ENCODE measurements at places on chromosomes 16 and 17. TPM values are rescaled to one million over a fixed set of nuclear protein-coding genes. Genes with fewer than 3 reads are reported as not detected.

DNA sequence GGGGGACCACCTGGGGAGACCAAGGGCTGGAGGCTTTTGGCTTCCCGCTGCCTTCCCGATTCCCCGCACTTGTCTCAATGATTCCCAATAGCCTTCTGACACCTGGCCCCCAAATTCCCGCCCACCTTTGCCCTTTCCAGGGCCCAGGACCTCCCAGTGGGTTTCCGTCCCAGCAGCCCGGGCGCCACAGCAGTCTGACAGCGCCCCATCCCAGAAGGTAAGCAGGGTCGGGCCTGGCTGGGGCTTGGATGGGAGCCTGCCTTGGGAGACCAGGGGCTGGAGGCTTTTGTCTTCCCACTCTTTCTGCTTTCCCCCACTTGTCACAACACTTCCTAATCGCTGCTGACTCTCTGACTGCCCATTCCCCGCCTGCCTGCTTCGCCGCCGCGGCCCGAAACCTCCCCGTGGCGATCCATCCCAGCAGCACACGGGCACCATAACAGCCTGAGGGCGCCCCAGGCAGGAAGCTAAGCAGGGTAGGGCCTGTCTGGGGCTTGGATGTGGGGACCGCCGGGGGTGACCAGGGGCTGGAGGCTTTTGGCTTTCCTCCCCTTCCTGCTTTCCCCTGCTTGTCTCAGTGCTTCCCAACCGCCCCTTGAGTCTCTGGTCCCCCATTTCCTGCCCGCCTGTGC lies 2289.3 kb downstream of the TP53TG3F start:
- no peak for DNase-seq
- H3K4me1 ChIP-seq, result no peaks in the 10 kb centered on the region
- H3K27me3 ChIP-seq, result no peaks in the 10 kb centered on the region
- no peak overlapping the region for H3K4me3 ChIP-seq

- no peak overlapping the region for H3K27ac ChIP-seq
- H3K27me3 ChIP-seq, result no peaks in the 10 kb centered on the region
- H3K4me3 ChIP-seq, result no peak overlapping the region
Observed at GRCh38 chr17:13743906-13744305, 142.2 kb upstream of the HS3ST3A1 start.

- no peak overlapping the region for H3K27ac ChIP-seq
- peaks cover 17% of the 10 kb centered on the region for H3K4me1 ChIP-seq
- no peak overlapping the region for H3K4me3 ChIP-seq
- DNase-seq, result no peak
- peaks cover 37% of the 10 kb centered on the region for H3K36me3 ChIP-seq
Observed at GRCh38 chr16:31184888-31185287, 4.9 kb downstream of the FUS start.

- H3K4me1 ChIP-seq, result peaks cover 9% of the 10 kb centered on the region
- H3K27me3 ChIP-seq, result peaks cover 6% of the 10 kb centered on the region
- DNase-seq, result peak; percentile 91
- H3K4me3 ChIP-seq, result no peak overlapping the region
- no peaks in the 10 kb centered on the region for H3K36me3 ChIP-seq
Observed at GRCh38 chr16:89037261-89038152, 56.1 kb upstream of the ACSF3 start.

DNA sequence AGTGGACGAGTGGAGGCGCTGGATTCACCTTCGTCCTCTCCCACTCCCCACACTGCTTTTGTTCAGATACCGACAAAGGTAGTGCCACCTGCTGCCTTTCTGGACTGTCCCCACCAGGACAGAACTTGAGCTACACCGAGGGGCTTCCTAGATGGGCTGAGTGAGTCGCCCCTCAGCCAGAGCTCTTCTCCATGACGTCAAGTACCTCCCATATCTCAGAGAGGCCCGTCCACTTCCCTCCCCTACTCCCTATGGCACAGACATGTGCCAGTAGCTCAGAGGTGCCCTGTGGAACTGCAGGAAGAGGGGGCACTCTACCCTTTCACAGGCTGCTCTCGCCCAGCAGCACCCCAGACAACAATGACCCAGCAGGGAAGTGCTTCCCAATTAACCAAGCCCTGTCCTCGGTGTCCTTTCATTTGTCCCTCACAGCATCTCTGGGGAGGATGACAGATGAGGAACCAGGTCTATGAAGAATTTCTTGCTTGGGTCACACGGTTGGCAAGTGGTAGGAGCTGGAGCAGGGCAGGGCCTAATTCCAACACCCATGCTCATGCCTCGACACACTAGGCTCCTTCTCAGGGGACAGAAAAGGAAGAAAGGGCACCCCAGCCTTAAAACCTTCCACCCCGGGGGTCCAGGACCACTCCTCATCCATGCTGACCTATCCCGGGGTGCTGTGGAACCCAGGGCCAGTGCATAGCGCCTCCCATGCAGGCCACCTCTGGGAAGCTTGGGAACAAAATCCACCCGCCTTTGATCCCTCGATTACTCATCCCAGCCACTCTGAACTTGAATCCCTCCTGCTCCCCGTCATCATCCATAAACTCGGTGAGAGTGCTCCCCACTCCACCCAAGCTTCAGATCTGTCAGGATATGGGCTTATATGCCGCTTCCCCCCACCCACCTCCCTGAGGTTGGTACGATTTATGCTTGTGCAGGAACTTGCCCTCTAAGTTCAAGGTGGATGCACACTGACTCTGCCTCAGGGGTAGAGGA lies 51.7 kb downstream of the WNT3 start:
- no peak overlapping the region for H3K27ac ChIP-seq
- H3K4me1 ChIP-seq, result no peaks in the 10 kb centered on the region
- H3K4me3 ChIP-seq, result no peak overlapping the region
- H3K27me3 ChIP-seq, result peaks cover 31% of the 10 kb centered on the region

DNA sequence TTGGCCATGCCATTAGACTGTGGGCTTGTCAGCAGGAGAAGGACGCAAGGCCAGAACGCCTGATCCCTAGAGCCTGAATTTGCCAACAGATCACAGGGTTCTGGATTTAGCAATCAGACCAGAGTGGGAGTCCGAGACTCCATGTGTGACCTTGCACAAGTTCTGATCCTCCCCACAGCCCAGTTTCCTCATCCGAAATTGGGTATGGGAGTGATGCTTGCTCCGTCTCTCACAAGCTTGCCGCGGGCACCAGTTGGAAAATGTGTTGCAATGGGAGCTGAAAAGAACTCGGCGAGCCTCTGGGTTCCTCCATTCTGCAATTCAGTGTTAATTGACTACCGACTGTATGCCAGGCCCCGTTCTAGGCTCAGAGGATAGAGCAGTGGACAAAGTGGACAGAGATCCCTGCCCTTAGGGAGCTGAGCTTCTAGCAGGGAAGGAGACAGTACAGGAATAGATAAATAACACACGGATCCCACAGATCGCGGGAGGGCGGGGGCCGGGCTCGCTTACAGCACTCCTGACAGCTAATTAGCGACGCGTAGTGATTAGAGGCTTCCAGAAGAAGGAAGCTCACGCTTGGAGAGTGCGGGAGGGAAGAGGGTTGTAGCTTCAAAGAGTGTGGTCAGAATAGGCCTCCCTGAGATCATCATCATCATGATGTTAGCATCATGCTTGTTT lies 150.4 kb upstream of the CIBAR2 start:
- H3K4me3 ChIP-seq, result no peak overlapping the region
- no peak for DNase-seq
- no peaks in the 10 kb centered on the region for H3K36me3 ChIP-seq
- H3K27ac ChIP-seq, result no peak overlapping the region
- H3K4me1 ChIP-seq, result peaks cover 29% of the 10 kb centered on the region
- no peaks in the 10 kb centered on the region for H3K27me3 ChIP-seq

- no peak overlapping the region for H3K4me3 ChIP-seq
- no peak overlapping the region for H3K27ac ChIP-seq
- H3K27me3 ChIP-seq, result no peaks in the 10 kb centered on the region
Observed at GRCh38 chr17:81142301-81143199, 22.8 kb upstream of the PVALEF start.

DNA sequence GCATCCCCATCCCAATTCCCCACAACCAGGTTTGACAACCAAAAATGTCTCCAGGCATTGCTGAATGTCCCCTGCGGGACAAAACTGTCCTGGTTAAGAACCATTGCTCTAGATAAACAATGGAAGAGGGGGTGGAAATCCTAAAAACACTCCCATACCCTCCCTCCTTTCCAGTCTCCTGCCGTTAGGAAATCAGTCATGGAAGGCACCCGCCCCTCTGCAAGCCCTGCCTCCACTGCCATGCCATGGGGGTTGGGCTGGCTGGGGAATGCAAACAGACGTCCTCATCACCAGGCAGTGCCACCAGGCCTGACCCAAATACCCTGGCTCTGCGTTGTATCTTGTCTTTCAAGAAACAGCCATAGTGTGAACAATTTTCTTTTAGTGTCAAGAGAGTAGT lies 57.5 kb downstream of the CYTH1 start:
- peak overlapping the region; percentile 49 for H3K4me3 ChIP-seq
- no peaks in the 10 kb centered on the region for H3K36me3 ChIP-seq
- peak; percentile 27 for DNase-seq

Gene TAT
- not detected for total RNA-seq

Gene TPPP3
- not detected for total RNA-seq

Gene EPN3
- 0.24 TPM for total RNA-seq

Gene PMM2
- total RNA-seq, result 12.5 TPM

Gene STX4
- 13.3 TPM for total RNA-seq

Gene ICAM2
- not detected for total RNA-seq

Measured in neural progenitor cell (in vitro differentiated cells).